ENCODE measurements at places on chromosomes 5 and 9.

GRCh38 chr9:110919050-110919435 lies 119.2 kb downstream of the LPAR1 start:
- no peak for DNase-seq

DNA sequence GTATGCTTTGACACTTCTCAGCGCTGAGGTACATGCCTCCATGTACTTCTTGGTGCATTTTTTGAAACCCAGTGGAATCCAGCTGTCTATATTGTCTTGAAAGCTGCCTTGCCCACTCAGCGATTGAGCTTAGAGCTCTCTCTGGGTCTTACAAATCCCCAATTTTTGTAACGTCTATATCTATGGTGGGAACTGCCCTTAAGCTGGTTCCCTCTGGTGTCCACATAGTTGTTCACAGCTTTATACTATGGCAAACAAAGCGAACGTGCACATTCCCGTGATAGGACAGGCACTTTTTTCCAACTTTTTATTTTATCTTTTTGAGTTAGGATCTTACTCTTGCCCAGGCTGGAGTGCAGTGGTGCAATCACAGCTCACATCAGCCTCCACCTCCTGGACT lies 20.9 kb downstream of the CDHR2 start:
- DNase-seq = no peak

GRCh38 chr5:132476876-132477781 lies 13.4 kb downstream of the IRF1 start:
- DNase-seq = no peak

DNA sequence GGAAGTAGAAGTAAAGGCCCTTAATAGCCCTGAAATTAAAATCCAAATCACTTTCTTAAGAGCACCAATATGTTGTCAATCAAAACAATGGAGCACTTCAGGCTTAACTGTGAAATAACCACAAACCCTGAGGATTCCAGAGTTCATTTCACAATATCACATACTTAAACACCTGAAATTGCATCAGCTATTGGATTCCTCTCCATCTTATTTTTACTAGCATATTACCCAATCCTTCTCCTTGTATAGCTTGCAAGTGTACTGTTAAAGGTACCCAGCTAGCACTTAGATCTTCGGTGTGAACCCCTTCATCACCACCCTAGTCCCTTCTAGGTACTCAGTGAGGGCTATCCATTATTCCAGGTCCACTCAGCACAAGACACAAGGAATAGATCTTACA lies 287.3 kb downstream of the EFNA5 start:
- DNase-seq = no peak

Data from stimulated activated CD8-positive, alpha-beta memory T cell treated with anti-CD3 and anti-CD28 coated beads, Interleukin-12 subunit alpha, Interleukin-12 subunit beta, amount 100 ng/mL, for 1 hour (primary cell).